ENCODE measurements at places on chromosomes 12 and 14.

- DNase-seq, result peak; percentile 63
Measured at GRCh38 chr14:65101631-65102440, 481 bp downstream of the MAX start.

- DNase-seq, result no peak
Measured at GRCh38 chr12:52682381-52682660, 2.1 kb upstream of the KRT1 start.

DNA sequence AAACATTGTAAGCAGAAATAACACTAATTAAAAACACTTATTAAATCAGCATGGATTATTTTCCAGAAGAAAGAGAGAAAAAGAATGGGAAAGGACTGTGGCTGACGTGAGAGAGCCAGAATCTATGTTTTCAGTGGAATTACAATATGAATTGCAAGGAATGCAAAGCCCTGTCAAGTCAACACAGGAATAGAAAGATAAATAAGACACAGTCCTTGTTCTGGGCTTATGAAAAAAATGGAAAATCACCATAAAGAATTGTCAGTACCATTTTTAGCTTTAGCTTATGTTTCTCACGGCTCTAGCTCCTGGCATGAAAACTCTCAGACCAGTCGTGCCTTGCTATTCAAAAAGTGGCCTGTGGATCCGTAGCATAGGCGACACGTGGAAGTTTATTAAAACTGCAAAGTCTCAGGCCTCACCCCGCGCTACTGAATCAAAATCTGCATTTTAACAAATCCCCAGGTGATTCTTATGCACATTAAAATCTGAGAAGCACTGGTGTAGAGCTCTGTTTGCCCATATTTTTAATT, 549.1 kb downstream of the RPS29 start:
- DNase-seq, result no peak

GRCh38 chr12:15863984-15864383, 18.2 kb upstream of the STRAP start:
- no peak for DNase-seq

DNA sequence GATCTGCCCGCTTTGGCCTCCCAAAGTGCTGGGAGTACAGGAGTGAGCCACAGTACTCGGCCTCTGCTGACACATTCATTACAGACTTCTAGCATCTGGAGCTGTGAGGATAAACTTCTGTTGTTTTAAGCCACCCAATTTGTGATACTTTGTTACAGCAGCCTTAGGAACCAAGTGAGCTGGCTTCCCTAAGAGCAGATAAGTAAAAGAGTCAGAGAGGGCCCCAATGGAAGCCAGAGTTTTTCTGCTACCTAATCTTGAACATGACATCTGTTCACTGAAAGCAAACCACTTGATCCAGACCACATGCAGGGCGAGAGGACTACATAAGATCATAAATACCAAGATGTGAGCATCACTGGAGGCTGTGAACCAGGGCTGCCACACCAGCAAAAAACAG, 3.7 kb upstream of the MAPKAPK5 start:
- no peak for DNase-seq
